ENCODE measurements at places on chromosomes 6 and 20.

DNA sequence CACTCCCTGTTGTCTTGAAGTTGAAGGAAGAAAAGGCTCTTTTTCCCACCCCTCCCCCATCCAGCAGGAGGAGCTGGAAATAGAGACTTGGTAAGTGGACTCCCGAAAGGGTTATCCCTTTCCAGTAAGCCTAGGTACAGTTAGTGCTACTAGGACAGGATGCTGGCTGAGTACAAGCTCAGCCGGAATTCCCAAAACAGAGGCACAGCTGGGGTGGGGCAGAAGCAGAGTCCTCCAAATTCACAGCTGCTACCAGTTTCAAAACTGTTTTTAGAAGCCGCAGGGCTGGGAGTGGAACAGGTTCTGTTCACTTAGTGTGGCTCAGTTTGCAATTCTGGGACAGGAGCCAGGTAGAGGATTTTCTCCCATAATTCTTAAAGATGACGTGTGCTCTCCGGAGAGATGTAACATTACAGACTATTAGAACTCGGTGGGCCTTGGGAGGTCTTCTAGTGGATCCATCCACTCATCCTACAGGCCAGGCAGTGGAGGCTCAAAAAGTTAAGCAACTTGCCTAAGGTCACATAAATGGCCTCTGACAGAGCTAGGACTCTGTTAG lies 19.0 kb upstream of the UTRN start:
- no peak for DNase-seq

DNA sequence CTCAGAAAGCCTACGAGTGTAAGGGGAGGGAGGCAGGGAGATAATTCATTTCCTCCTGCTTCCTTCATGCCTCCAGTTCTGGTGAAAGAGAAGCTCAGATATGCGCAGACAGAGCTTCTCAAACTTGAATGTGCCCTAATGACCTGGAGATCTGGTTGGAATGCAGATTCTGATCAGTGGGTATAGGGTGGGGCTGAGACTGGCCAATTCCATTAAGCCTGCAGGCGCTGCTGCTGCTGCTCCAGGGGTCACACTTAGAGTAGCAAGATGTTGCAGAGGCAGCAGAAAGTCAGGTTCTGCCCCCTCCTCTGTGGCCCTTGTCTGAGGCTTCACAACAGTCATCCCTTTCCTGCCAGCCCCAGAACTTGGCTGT lies 161.0 kb downstream of the DHX35 start:
- no peak for DNase-seq

GRCh38 chr6:144149558-144149893 lies 791 bp upstream of the STX11 start:
- DNase-seq = no peak

DNA sequence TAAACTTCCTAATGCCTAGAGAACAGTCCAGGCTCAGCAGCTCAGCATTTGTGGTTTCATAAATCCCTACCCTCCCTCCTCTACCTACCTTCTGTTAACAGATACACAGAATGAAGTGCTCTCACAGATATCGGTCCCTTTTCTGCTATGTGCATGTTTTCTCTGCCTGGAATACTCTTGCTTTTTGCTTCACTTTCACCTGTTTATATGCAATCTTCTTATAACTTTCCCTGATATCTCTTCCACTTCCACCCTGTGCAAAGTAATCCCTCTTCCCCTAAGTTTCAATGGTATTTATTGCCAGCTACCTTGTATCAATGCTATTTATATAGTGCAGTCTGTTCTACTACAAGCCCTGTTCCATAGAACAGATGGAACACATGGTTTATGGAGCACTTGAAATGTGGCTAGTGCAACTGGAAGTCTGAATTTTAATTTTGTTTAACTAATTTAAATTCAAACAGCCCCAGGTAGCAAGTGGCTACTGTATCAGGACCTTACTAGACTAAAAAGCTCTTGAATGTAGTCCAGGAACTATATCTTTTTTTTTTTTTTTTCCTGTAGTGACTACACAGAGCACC lies 3.1 kb upstream of the TAB2 start:
- DNase-seq = no peak

DNA sequence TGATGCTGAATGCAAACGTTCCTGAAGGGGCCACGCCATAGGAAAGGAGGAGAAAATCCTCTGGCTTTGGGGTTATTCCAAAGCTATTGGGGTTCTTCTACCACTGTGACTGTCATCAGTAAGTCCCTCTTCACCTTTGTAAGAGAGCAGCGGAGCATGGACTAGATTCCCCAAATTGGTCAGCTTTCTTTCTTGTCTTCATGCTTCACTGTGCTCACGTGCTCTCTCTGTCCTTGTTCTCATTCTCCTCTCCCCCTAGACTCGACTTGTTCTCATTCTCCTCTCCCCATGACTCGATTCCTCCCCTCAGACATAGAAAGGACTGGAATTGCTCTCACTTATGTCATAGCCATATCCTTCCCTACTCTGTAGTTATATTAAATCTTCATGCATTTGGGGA lies 54.8 kb upstream of the ADGRG6 start:
- no peak for DNase-seq

DNA sequence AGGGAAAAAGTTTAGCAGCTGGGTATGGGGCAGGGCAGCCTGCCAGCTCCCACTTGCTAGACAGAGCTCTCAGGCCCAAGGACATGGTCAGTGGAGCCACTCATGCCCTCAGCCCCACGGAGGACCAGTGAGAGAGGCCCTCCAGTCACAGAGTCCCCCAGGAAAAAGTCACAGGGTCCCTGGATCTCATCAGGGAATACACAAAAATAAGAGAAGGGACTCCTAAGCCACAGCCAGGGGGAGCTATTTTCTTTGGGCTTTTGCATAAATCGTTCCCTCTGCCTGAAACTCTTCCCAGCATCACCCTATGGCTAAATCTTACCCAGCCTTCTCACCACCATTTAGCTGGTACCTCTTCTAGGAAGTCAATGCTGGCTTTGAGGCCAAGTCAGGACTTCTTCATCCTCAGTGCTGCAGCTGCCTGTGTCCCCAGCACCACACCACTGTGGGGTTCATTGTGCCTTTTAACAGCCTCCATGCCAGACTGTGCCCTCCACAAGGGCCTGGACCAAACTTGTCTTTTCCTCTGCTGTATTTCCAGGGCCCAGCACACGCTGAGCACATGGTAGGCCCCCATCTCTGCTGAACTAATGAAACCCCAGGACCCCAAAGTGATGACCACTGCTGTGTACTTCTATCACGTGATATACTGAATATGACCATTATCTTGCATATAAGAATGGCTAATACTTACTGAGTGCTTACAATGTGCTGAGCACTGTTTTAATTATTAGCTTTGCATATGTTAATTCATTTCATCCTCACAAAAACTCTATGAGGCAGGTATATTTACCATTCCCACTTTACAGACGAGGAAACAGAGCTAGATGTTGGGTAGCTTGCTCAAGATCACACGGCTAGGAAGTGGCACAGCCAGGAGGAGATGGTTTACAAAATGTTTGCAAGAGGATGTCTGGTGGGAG lies 2.0 kb downstream of the ZNF335 start:
- DNase-seq = peak; percentile 54

DNA sequence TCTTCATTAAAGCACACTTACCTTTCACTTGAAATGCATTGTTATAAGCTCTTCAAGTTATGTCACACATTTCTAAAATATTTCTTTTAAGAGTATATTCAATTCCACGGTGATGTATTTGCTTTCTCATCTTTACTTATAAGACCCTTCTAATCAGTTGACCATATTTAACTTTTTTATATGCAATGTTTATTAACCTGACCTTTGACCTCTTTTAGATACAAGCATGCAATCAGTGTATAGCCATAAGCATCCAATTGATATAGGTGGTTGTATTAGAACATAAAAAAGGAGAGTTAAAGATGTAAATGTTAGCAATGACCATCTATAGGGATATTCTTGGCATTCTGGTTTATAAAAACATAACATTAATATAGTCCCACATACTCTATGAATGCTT lies 9.2 kb downstream of the USP49 start:
- DNase-seq = no peak

- DNase-seq = no peak
Measured at GRCh38 chr20:10002866-10003265, 31.9 kb upstream of the ANKEF1 start.

All from activated CD8-positive, alpha-beta T cell treated with anti-CD3 and anti-CD28 coated beads, Interleukin-2, amount 10 ng/mL, durations not matched to agents 7 days and 5 days (primary cell).